ENCODE measurements at places on chromosomes 6 and 20.

- DNase-seq: peak; percentile 13
These were observed 74.5 kb upstream of the TIAM2 start for GRCh38 chr6:154920495-154921200.

DNA sequence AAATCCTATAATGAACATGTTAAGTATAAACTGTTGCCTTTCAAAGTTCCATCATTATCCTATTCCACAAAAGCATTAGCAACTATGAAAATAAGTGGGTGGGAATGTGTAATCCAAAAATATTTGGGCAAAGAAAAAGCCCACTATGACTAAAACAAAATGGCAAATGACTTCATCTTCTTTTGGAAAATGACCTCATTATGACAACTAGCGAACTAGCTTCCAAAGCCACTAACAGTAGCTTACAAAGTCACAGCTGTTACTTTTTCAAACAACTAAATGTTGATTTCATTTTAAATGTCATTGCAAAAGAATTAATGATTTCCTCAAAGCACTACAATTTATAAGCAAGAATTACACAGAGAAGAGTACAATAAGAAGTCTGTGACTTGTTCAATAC, 49.8 kb upstream of the RUNX2 start:
- DNase-seq: no peak

- DNase-seq: no peak
These were observed 78.9 kb downstream of the CRYBG1 start for GRCh38 chr6:106439459-106439858.

DNA sequence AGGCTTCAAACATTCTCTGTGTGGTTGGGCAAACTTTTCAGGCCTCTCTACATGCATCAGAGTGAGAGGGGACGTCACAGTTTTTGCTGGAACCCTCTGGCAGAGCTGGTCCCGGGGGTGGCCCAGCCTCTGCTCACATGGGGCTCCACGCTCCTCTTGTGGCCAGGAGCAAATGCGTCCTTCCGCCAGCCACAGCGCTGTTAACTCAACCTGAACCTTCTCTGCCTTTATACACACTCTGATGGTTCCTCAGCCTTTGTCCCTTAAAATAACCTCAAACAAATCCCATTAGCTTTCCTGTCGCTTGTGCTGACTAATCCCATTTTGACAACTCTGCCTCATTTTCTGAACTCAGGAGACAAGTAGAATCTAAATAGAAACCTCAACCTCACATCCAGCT, 39.4 kb upstream of the TGM6 start:
- DNase-seq: no peak

DNA sequence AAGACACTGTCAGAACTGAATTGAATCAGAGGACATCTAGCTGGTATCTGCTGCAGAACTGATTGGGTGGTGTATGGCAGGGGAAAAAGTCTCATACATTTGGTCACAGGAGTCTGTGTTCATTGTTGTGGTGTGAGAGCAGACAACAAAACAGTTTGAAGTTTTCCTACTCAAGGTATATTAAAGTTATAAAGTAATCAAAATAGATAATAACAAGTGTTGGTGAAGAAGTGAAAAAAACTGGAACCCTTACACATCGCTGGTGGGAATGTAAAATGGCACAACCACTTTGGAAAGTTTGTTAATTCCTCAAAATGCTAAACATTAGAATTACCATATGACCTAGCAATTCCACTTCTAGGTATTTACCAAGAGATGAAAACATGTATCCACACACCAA, 24.7 kb downstream of the SRPK1 start:
- DNase-seq: no peak

- peak; percentile 98 for DNase-seq
These were observed 311.5 kb downstream of the HDGFL1 start for GRCh38 chr6:22880686-22881433.

DNA sequence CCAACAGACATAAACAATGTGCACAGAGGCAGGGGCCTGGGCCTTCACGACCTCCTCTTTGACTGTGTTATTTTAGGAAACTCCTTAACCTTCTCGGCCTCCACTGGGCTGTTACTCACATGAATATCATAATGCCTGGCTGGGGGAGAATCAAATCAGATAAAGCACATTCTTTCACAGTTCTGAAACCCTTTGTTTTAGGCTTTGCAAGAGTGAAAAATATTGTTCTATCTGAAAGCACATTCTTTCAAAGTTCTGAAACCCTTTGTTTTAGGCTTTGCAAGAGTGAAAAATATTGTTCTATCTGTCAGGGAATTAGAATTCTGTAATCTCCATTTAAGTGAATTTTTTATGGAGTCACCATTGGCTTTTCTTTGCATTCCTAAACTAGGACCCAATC, 50.7 kb upstream of the SYNDIG1 start:
- DNase-seq: no peak

DNA sequence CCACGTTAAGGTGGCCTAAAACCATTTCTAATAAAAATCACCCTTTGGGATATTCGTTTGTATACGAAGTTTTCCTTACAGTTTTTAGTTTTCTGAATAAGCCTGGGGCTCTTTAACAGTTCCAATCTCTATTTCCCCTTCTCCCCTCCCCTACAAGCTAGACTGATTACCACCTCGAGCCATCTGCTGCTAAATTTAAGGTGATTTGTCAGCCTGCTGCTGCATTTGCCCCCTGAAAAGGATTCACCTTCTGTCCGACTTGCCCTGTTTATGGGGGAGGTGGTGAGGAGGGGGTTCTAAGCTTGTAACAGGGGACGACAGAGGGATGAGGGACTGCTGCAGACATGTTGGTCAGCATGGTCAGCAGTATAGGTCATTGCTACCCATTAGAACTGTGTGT, 146.3 kb downstream of the JARID2 start:
- no peak for DNase-seq

DNA sequence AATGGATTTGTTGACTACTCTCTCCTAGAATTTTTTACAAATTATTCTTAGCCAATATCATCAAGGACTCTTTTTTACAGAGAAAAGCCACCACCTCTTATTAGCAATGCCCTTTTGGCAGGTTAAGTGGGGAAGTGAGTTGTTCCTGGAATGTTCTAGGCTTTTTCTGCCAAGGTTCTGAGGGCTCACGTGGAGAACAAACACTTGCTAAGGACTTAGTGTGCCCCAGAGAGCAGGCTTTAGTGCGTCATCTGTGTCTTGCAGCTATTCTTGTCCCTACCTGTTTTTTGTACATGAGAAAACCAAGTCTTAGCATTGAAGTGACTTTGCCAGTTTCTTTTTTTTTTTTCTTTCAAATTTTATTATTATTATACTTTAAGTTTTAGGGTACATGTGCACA, 33.5 kb downstream of the CFAP61 start:
- DNase-seq: no peak

- no peak for DNase-seq
These were observed 917.5 kb downstream of the EYS start for GRCh38 chr6:64789476-64789875.

DNA sequence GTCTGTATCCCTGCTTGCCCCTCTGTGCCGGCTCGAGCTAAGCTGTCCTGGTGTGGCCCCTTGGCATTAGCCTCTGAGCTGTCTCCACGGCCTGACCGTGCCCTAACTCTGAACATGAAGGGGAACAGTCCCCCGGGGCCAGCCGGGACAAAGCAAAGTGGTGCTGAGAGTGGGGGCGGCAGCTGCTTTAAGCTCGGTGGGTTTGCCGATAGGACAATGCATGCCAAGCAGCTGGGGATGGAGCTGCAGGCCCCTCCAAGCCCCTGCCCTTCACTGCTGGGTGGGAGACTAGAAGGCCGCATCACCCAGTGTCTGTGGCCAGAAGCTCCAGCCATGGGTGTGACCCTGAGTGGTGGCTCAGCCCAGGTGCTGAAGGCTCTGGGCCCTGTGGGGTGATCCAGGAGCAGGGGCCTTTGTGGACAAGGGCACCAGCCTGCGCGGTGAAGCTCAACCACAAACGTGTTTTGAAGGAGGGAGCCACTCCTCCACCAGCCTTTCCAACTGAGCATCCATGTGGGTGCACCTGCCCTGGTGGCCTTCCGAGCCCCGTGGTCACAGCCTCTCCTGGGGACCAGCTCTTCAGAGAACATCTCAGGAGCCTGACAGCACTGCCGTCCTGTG, 242.5 kb downstream of the ERMARD start:
- no peak for DNase-seq

DNA sequence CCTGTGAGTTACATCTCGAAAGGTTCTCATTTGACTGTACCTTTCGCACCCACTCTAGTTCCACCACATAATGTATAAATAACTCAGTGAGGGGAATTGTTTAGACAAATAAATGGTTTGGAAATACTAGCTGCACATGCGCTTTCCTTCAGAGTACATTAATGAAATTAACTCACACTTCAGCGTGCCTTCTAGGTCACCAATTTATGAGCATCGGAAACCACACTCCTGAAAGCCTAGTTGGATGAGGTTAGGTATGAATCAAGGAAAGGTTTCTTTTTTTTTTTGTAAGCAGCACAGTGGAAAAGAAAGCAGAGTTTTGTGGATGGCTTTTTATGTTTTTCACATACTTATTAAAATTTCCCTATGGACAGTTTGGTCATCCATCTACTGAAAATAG, 247.8 kb upstream of the TCF21 start:
- DNase-seq: no peak

GRCh38 chr6:122696853-122697252, 82.7 kb upstream of the FABP7 start:
- DNase-seq: no peak

DNA sequence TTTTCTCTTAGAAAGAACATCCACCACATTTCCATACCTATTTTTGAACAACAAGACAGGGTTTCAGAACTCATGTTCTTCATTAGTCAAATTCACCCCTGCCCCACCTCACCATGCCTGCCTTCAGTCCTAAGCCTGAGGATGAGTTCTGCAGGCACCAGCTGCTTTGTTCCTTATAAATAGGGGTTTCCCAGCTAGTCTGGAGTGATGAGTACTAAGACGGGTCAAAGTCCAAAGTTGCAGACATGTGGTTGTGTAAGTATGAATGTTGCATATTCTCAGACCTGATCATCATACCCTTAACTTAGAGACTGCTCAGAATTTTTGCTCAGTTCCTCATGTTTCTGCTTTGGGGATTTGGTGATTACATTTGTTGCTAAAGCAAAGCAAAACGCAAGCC, 257.7 kb upstream of the CDYL start:
- peak; percentile 29 for DNase-seq

DNA sequence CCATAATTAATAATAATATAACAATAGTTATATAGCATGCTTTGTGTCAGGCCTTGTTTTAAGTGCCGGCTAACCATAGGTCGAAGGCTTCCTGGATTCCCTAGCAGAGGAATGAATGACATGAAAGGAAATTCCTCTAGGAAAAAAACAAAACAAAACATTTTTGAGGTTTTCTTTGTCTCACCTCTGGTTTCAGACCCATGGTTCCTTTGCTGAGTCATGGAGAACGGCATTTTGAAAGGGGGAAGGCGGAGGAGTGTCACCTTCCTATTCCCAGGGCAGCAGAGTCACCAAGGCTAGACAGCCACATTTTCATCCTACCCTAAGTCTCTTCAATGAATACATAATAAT, 25.3 kb upstream of the CCND3 start:
- DNase-seq: peak; percentile 18

DNA sequence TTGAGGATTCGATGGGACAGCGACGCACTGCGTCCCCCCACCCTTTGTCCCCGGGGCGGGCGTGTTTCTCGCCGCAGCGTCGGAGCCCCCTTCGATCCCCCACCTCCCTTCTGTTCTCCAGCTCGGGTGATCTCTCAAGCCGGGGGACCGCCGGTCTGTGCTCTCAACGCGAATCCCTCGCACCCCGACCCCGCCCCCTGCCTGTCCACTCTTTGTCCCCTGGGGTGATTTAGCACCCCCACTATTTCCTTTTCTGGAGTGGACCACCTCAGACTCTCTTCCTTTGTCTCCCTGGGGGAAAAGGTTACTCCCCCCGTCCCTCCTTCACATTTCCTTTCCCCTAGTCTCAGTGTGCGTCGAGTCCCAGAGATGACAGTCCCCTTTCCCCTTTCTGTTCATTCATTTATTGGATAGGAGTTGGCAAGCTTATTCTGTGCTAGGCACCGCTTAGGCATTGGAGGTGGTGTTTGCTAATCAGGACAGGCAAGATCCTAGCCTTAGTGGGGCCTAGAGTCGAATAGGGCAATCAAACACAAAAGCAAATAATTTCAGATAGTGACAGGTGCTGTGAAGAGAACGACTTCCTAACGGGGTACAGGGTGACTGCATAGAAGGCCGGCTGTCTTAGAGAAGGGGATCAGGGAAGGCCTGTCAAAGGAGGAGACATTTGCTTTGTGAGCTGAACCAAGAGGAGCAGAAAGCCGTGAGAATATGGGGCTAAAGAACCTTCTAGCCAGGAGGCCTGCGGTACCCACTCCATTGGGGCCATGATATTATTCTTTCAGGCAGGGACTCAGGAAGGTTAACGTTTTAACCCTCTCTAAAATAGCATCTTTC, 741 bp downstream of the PTPN1 start:
- DNase-seq: no peak

GRCh38 chr6:75135450-75135849, 70.4 kb downstream of the COL12A1 start:
- peak; percentile 73 for DNase-seq

- DNase-seq: no peak
These were observed 4.2 kb upstream of the GCNT2 start for GRCh38 chr6:10516953-10517352.

DNA sequence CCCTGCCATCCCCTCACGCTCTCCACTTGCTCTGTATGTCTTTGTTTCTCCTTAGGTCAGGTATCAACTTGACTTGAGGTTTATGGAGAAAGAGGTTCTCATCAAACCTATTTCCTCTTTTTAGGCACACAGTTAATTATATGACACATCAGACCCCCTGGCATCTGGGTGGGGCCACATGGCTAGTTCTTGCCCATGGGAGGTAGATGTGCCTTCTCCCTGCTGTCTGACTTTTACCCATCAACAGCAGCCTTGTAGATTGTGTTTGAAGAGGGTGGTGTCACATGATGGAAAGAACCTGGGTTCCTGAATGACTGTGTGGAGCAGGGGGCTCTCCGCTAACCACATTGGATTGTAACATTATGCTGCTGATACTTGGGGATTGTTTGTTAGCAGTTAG, 7.2 kb upstream of the UQCC2 start:
- DNase-seq: no peak

DNA sequence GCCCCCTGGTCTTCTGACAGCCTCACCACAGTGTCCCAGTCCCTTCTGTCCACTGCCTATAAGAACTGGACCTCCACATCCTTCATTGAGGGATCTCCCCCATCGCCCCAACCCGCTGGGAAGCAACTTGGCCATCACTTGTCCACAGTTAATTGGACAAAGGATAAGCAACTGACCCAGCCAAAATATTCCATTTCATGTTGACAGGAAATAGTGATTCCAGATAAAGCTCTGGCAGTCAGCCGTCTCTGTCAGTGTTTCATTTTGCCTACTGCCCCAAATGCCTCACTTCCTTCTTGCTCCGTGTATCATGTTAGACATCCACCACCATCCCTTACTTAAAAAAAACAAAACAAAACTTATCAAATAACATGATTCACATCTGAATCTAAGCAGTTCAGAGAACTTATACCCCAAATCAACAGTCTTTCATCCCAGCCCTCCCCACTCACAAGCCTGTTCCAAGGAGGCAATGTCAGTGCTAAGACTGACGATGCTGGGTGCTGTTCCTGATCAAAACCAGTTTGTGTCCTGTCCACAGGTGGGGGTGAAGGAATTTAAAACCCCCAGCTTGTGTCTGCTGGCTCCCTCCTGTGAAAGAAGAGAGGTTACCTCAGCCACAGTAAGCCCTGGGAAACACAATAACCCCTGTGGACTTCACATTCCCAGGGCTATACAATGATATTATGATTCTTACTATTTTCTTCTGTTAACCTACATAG, 162.5 kb downstream of the WDR27 start:
- DNase-seq: no peak

- DNase-seq: no peak
These were observed 94.2 kb downstream of the IRF4 start for GRCh38 chr6:485655-486170.
